Pancreas (tissue), 10 donors: ENCODE measurements at places on chromosomes 5 and 9. TPM values are rescaled to one million over a fixed set of nuclear protein-coding genes. Genes with fewer than 3 reads are reported as not detected.

GRCh38 chr5:141934099-141934844 lies 10.6 kb downstream of the DELE1 start:
- DNase-seq: peak; percentile 68

DNA sequence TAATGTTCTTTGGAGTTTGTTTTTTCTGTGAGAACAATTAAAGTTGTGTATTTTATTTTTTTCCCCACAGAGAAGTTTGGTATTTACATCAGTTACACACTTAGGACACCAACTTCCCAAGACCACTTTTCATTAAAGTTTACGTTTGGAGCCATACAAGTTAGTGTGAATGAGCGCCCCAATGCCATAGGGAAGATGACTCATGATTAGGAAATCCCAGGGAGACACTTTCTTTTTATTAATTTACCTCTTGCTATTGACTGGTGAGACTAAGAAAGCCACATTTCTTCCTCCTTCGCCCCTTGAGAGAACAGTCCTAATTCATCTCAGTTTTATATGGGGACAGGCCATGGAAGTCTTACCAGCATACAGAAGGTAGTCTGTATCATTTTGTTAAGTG lies 57.1 kb downstream of the EDIL3 start:
- no peak for DNase-seq

DNA sequence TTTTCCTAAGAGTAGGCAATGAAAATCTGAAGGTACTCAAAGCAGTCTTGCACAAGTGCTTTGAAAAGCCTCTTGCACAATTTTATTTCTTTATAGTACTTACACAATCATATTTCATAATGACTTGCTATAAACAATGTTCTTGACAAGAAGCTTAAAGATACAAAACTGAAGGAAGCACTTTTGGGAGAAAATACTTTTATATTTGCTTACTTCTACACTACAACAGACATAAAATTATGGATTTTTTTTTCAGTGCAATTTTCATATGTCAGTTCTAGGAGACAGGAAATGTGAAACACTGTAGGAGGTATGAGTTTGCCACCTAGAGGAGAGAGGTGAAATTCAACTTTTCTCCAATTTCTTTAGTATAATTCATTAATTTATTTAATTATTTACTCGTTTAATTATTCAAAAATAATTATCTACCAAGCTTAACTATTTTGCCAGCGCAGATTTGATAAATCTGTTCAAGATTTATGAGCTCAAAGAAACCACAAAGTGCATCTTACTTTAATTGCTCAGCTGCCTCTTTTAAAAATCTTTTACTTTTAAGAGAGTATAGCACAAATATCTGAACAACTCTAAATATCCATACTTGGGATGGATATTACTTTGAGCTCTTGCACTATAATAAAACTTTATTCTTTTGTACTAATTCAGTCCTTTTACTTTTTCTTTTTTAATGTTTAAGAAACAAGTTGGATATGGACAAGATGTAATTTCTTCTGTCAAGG lies 29.0 kb upstream of the CDKN2B start:
- no peak for DNase-seq

DNA sequence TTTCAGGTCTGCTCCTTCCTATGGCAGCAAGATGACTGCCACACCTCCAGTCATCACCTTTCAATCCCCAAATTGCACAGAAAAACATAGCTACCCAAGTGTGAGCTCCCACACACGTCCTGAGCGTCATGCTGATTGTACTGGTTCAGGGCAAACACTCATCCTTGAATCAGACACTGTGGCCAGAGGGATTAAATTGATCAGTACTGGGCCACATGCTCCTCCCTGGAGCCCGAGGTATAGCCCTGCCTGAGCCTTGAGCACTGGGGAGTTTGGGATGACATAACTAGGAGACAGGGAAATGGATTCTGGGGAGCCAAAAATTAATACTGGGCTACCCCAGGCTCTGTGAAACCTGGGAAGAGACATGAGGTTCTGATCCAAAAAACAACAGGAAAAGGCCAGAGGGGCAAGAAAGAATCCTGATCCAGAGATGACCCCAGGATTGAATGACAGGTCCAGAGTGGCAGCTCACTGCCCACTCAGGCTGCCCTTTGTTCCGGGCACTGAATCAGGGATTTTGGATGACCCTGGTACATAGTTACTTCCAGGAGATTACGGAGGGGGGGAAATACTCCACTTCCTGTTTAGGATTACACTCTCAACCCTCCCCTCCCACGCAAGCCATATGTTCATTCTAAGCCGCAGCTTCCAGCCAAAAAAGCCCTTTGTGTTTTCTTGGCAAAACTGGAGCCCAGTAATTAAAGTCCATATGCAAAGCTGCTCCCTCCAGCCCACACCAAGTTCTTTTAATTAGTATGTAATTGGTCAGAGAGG lies 141.6 kb upstream of the SPRY4 start:
- no peak for DNase-seq

Gene NUTM2G
- not detected for total RNA-seq

DNA sequence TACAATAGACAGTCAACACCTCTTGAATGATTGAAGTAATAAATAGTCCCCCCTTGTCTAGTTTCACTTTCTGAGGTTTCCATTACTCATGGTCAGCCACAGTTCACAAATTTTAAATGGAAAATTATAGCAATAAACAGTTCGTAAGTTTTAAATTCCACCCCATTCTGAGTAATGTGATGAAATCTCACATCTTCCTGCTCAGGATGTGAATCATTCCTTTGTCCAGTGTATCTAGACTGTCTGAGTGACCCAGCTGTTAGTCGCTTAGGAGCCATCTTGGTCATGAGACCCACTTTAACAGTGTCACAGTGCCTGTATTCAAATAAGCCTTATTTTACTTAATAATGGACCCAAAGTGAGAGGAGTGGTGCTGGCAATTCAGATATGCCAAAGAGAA lies 311.6 kb upstream of the PRR16 start:
- DNase-seq: no peak

GRCh38 chr9:68532131-68532530 lies 8.6 kb downstream of the TMEM252 start:
- no peak for DNase-seq

GRCh38 chr5:55923177-55923771 lies 71.5 kb downstream of the IL6ST start:
- DNase-seq: no peak

GRCh38 chr5:140220032-140220697 lies 45.2 kb downstream of the CYSTM1 start:
- no peak for DNase-seq

Gene SAPCD2
- total RNA-seq: 0.69 TPM

Gene SSBP2
- 16.4 TPM for total RNA-seq

Gene MEIKIN
- not detected for total RNA-seq

Gene OTP
- not detected for total RNA-seq

DNA sequence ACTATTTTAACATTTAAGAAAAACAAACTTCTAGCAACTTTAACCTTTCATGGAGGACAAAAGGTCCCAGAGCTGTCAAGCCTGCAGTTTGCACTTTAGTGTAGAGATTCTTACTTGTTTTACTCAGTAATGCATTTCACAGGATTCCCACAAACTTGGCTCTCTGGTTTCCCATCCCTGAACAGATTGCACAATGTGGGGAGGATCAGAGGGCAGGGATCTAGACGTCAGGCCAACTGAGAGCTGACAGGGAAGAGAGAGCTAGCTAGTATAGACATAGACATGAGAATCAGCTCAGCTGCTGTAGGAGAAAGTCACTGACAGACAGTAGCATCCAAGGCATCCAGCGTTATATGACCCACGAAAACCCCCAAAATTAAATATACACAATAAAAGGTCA lies 20.9 kb upstream of the BNIP1 start:
- no peak for DNase-seq
